ENCODE measurements at places on chromosomes 1 and 21. TPM values are rescaled to one million over a fixed set of nuclear protein-coding genes. Genes with fewer than 3 reads are reported as not detected.
A peak's percentile ranks its signal among the peaks of the same experiment; 100 is the strongest.

GRCh38 chr1:79899914-79900313 lies 893.4 kb upstream of the ADGRL4 start:
- no peaks in the 10 kb centered on the region for H3K4me1 ChIP-seq
- H3K27me3 ChIP-seq: no peaks in the 10 kb centered on the region
- no peak overlapping the region for H3K27ac ChIP-seq
- no peak for DNase-seq

The OPRD1 gene
- 0.15 TPM for total RNA-seq

The MAP3K21 gene
- 0.07 TPM for total RNA-seq

GRCh38 chr1:214514819-214515383 lies 36.5 kb downstream of the PTPN14 start:
- no peaks in the 10 kb centered on the region for H3K36me3 ChIP-seq
- H3K27me3 ChIP-seq: no peaks in the 10 kb centered on the region

The OR2AK2 gene
- not detected for total RNA-seq

The CA6 gene
- not detected for total RNA-seq

GRCh38 chr1:103859721-103860120 lies 110.0 kb downstream of the AMY1C start:
- H3K4me1 ChIP-seq: no peaks in the 10 kb centered on the region
- no peak overlapping the region for H3K27ac ChIP-seq
- no peaks in the 10 kb centered on the region for H3K27me3 ChIP-seq
- DNase-seq: no peak
- no peak overlapping the region for H3K4me3 ChIP-seq

GRCh38 chr1:181390410-181391077 lies 92.8 kb upstream of the CACNA1E start:
- H3K27ac ChIP-seq: no peak overlapping the region
- DNase-seq: no peak
- H3K36me3 ChIP-seq: no peaks in the 10 kb centered on the region
- no peak overlapping the region for H3K4me3 ChIP-seq
- peaks cover 4% of the 10 kb centered on the region for H3K27me3 ChIP-seq
- no peaks in the 10 kb centered on the region for H3K4me1 ChIP-seq

DNA sequence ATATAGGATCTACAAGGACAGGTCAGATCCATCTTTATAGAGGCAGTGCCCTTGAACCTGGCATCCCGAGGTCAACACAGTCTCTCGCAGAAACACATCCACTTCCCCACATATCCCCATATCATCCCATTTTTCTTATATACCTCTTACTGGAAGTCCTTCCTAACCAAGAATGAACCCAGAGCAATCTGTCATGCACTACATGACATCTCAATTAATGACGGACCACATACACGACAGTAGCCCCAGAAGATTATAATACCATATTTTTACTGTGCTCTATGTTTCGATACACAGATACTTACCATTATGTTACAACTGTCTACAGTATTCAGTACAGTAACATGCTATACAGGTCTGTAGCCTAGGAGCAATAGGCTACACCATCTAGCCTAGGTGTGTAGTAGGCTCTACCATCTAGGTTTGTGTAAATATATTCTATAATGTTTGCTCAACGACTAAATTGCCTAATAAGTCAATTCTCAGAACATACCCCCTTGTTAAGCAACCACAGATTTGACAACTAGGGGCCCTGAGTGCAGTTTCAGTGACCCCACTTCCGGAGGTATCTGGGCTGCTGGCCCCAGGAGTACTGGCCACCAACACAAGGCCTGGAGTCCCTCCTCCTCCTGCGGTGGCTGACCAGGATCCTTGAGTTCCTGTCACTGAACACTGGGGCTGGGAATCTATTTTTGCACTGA lies 28.1 kb downstream of the PTPN14 start:
- peaks cover 77% of the 10 kb centered on the region for H3K4me1 ChIP-seq
- peak overlapping the region; percentile 71 for H3K27ac ChIP-seq
- no peaks in the 10 kb centered on the region for H3K36me3 ChIP-seq
- DNase-seq: no peak
- H3K4me3 ChIP-seq: no peak overlapping the region

- H3K4me1 ChIP-seq: peaks cover 31% of the 10 kb centered on the region
- no peaks in the 10 kb centered on the region for H3K36me3 ChIP-seq
- H3K27ac ChIP-seq: no peak overlapping the region
- DNase-seq: no peak
Measured at GRCh38 chr1:162699366-162699765, 67.1 kb downstream of the DDR2 start.

GRCh38 chr1:166182281-166182680 lies 15.5 kb upstream of the FAM78B start:
- H3K27me3 ChIP-seq: no peaks in the 10 kb centered on the region
- DNase-seq: no peak
- no peak overlapping the region for H3K27ac ChIP-seq
- H3K36me3 ChIP-seq: no peaks in the 10 kb centered on the region

The AMY2A gene
- not detected for total RNA-seq

DNA sequence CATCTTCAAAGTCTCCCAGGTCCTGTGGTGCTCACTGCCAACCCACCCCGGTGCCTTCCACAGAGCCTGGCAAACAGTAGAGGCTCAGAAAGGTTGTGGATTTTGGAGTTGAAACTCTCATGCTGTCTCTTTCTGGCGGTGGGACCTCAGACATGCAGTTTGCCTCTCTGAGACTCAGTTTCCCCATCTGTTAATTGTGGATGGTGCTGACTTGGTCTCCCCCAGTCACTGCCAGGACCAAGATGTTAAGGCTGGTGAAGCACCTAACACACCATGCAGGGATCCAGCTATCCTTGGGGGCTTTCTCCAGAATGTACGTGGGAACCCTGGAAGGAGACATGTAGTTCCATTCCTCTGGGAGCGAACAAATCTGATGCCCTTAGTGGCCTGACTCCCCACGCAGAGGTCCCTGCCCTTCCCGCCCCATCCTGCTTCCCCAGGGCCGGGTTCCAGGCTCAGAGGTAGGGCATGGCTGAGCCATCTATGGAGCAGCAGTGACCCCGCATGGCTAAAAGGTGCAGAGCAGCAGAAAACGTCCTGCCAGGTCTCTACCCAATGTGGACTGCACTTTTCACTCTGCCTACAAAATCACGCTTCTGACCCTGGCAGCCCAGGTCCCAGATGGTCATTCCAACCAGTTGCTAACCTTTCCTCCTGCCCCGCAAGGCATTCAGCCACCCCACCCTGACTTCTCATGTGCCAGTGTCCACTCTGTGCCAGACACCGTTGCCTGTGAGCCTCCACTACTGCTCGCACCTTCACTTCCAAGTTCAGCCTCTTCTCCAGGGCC lies 9.2 kb upstream of the TTC22 start:
- H3K36me3 ChIP-seq: no peaks in the 10 kb centered on the region
- no peak overlapping the region for H3K4me3 ChIP-seq
- no peak overlapping the region for H3K27ac ChIP-seq
- no peaks in the 10 kb centered on the region for H3K27me3 ChIP-seq

The KRTAP12-2 gene
- not detected for total RNA-seq

DNA sequence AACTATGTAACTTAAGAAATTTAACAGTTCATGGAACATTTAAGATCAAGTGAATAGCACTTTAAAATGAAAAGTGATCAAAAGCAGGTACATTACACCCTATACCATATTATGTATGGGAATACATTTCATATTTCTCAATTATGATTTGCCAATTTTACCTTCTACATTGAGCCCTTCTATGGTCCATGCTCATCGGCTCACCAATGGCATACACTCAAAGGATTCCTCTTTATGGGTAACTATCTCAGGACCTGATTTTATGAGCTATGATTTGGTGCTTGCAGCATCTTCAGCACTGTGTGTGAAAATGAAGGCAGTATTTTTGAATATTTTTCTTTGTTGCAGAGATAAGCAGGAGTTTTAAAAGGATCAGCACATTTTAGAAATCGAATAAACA lies 33.5 kb downstream of the FUBP1 start:
- peaks cover 29% of the 10 kb centered on the region for H3K36me3 ChIP-seq
- H3K4me3 ChIP-seq: no peak overlapping the region
- no peaks in the 10 kb centered on the region for H3K27me3 ChIP-seq

DNA sequence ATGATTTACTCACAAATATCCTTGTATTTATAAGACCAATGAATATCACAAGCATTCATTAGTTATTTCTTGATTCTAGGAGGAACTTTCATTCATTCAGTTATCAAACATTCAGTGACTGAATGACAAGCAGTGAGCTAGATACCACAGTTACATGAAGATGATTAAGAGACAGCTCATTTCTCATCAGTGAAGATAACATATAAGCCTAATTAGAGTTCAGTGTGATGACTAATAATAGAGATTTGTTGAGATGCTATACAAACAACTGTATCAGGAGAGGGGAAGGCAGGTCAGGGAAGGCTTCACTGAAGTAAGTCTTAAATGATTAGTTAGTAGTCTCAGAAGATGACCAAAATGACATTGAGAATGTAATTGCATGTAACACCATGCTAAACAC lies 14.6 kb upstream of the C1orf105 start:
- no peaks in the 10 kb centered on the region for H3K36me3 ChIP-seq
- DNase-seq: no peak
- no peak overlapping the region for H3K4me3 ChIP-seq
- H3K4me1 ChIP-seq: no peaks in the 10 kb centered on the region
- no peak overlapping the region for H3K27ac ChIP-seq
- no peaks in the 10 kb centered on the region for H3K27me3 ChIP-seq

DNA sequence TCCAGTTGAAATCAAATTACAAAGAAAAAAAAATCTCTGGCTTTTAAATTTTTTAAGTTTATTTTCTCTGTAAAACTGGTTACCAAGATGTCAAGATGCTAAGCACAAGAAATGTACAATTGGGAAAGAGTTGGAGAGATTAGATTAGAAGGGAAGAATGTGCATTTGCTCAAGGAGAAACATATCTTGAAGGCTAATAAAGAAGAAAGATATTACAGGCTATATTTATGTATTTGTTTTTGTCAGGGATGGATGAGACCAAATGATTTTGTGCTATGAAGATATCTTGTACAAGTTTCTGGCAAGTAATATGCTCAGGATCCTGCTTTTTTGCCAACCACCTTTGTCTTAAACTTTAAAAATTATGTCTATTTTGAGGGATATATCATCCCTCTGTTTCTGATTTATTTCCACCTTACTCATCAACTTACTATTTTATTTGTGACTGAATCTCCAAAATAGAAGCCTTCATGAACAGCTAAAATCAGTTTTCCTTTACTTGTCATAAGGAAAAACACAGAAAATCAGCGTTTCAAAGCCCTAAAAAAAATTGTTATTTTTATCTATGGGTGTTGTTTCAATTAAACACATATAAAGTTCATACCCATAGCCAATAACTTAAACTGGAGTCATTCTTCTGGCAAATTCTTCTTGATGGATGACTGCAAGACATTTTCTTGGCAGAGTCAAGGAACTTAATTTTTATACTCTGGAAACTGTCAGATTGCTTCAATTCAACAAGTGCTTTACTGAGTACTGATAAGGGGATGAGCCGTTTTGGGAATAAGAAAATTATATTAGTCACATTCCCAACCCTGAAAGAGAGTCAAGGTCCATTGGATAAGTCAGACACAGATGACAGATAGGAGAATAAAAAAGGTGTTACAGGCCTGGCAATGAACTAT lies 141.8 kb downstream of the CTH start:
- no peaks in the 10 kb centered on the region for H3K27me3 ChIP-seq
- no peaks in the 10 kb centered on the region for H3K4me1 ChIP-seq
- no peak for DNase-seq
- no peak overlapping the region for H3K27ac ChIP-seq

The SLC2A5 gene
- total RNA-seq: 11.3 TPM

The SPRR1B gene
- not detected for total RNA-seq

GRCh38 chr1:157073944-157074685 lies 25.5 kb downstream of the ETV3L start:
- no peak overlapping the region for H3K27ac ChIP-seq
- H3K36me3 ChIP-seq: no peaks in the 10 kb centered on the region
- H3K27me3 ChIP-seq: no peaks in the 10 kb centered on the region
- peak; percentile 60 for DNase-seq

- DNase-seq: no peak
- H3K4me1 ChIP-seq: no peaks in the 10 kb centered on the region
- H3K4me3 ChIP-seq: no peak overlapping the region
- H3K36me3 ChIP-seq: no peaks in the 10 kb centered on the region
- no peak overlapping the region for H3K27ac ChIP-seq
- peaks cover 11% of the 10 kb centered on the region for H3K27me3 ChIP-seq
Measured at GRCh38 chr1:20229171-20229570, 42.9 kb upstream of the PLA2G2C start.

- H3K4me3 ChIP-seq: no peak overlapping the region
- H3K27me3 ChIP-seq: no peaks in the 10 kb centered on the region
Measured at GRCh38 chr1:4172644-4173599, 272.9 kb upstream of the C1orf174 start.

The PRAMEF18 gene
- total RNA-seq: not detected

The CHI3L1 gene
- 4.0 TPM for total RNA-seq

The SLAMF1 gene
- not detected for total RNA-seq

- H3K4me1 ChIP-seq: peaks cover 8% of the 10 kb centered on the region
- no peak overlapping the region for H3K4me3 ChIP-seq
- H3K27me3 ChIP-seq: no peaks in the 10 kb centered on the region
- H3K36me3 ChIP-seq: no peaks in the 10 kb centered on the region
Measured at GRCh38 chr1:115310581-115311473, 27.2 kb downstream of the NGF start.

The AMY1A gene
- not detected for total RNA-seq

The LDLRAD2 gene
- total RNA-seq: not detected

DNA sequence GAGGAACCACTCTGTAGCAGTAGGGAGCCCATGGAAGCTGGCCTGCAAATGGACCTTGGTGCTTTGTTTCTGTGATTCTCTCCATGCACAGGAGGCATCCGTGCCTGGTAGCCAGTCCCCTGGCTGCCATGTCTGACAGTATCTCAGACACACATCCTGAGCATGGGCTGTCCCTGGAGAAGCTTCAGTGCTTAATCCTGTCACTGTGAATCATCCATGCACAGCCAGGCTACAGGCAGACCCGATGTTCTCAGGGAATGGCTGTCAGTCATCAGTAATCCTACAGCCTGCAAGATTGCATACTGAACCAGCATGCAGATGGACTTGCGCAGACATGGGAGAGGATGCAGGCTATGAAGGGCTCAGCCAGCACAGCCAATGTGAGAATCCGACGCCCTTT lies 606.3 kb upstream of the PLXNA2 start:
- DNase-seq: no peak
- no peaks in the 10 kb centered on the region for H3K27me3 ChIP-seq
- no peaks in the 10 kb centered on the region for H3K36me3 ChIP-seq
